Calu3 (cell line): ENCODE measurements at places on chromosomes 4 and X. TPM values are rescaled to one million over a fixed set of nuclear protein-coding genes. Genes with fewer than 3 reads are reported as not detected.

The MID1 gene
- total RNA-seq, result 70.5 and 85.6 TPM in 2 replicates

- H3K27ac ChIP-seq, result no peak overlapping the region
- no peaks in the 10 kb centered on the region for H3K4me1 ChIP-seq
- H3K27me3 ChIP-seq, result no peaks in the 10 kb centered on the region
- H3K36me3 ChIP-seq, result no peaks in the 10 kb centered on the region
These were observed 69.8 kb downstream of the GPAT3 start for GRCh38 chr4:83605744-83606172.

The TAF9B gene
- 11.5 and 18.4 TPM in 2 replicates for total RNA-seq

The GRIA2 gene
- total RNA-seq, result not detected in 2 replicates

DNA sequence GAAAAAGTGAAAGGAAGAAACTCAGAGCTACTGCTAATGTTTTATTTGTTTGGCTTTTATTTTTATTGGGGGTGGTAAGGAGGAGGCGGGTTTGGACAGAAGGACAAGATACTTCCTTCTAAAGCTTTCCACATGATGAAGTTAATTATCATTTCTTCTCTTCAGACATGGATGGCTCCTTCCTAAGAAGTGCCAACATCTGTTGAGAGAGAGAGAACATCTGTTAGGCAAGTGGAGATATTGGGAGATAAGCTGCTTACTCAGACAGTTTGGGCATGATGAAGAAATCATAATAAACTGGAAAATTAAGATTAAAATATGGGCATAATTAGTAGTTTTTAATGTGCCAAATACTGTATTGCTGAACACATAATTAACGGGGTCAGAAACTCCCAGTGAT lies 535.7 kb upstream of the INTU start:
- H3K27ac ChIP-seq, result no peak overlapping the region
- H3K36me3 ChIP-seq, result no peaks in the 10 kb centered on the region
- DNase-seq, result no peak
- H3K27me3 ChIP-seq, result no peaks in the 10 kb centered on the region
- no peaks in the 10 kb centered on the region for H3K4me1 ChIP-seq
